ENCODE measurements at places on chromosomes 13 and 19.

DNA sequence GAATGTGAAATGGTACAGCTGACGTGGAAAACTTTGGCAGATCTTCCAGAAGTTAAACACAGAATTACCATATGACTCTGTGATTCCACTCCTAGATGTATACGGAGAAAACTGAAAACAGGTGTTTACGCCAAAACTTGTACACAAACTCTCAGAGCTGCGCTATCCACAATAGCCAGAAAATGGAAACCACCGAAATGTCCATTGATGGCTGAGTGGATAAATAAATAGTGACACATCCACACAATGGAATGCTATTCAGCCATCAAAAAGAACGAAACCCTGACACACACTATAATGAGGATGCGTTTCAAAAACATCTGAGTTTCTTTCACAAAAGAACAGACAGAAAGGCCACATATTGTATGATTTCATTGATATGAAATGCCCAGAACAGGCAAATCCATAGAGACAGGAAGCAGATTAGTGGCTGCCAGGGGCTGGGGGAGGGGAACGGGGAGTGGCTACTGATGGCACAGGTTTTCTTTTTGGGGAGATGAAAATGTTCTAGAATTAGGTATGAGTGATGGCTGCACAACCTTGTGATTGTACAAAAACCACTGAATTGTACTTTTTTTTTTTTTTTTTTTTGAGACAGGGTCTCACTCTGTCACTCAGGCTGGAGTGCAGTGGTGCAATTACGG, 33.0 kb downstream of the IL12RB1 start:
- no peak for DNase-seq

DNA sequence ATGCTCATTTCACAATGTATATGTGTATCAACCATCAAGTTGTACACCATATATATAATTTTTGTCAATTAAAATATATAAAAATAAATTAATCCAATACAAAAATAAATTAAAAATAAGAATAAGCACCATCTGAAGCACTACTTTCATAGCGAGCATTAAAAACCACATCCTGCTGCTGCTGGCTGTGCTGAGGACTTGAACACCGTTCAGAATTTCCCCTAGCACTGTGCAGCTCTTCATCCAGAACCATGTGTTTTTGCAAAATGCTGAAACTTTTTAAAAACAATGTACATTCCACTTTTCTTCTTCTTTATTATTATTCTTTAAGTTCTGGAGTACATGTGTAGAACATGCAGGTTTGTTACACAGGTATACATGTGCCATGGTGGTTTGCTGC, 40.0 kb upstream of the FOXO1 start:
- DNase-seq = no peak

GRCh38 chr19:12788682-12789097, 2.6 kb upstream of the JUNB start:
- DNase-seq = no peak

- peak; percentile 55 for DNase-seq
These were observed 1.5 kb upstream of the WDR18 start for GRCh38 chr19:982567-983170.

DNA sequence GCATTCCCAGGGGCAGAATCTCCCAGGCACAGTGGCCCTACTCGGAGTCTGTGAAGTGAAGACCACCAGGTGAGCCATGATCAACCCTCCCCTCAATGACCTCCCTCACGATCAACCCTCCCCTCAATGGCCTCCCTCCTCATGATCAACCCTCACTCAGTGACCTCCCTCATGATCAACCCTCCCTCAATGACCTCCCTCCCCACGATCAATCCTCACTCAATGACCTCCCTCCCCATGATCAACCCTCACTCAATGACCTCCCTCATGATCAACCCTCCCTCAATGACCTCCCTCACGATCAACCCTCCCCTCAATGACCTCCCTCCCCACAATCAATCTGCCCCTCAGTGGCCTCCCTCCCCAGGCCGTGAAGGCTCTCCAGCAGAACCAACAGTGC, 32.1 kb downstream of the SBNO2 start:
- DNase-seq = no peak

- no peak for DNase-seq
These were observed 39.3 kb downstream of the ESD start for GRCh38 chr13:46757640-46758039.

GRCh38 chr13:38664906-38665305, 22.0 kb upstream of the FREM2 start:
- no peak for DNase-seq

GRCh38 chr13:66117563-66117962, 1112.6 kb downstream of the PCDH9 start:
- no peak for DNase-seq

DNA sequence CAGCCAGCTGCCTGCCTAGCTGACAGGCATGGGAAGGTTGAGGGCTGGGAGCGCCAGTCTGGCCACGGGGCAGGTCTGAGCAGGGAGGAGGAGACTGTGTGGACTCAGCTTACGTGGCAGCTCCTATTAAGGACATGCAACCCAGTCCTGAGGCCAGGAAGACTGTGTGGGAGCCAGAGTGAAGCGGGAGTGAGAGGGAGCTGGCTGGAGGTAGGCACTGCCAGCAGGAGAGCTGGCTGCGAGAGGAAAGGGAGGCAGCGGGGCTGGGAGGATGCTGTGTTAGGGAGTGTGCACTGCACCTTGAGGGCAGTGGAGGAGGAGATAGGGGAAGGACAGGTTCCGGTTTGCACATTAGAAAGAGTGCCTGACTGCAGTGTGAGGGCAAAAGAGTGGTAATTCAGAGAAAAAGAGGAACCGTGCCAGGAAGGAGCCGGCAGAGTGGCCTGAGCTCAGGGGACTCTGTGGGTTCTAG, 99.2 kb downstream of the SLC7A1 start:
- DNase-seq = no peak

GRCh38 chr19:660793-661426, 2.1 kb downstream of the RNF126 start:
- DNase-seq = no peak

- DNase-seq = no peak
These were observed 29.8 kb upstream of the IL17D start for GRCh38 chr13:20673715-20674114.

GRCh38 chr13:75656425-75656989, 20.4 kb downstream of the LMO7 start:
- no peak for DNase-seq

- DNase-seq = no peak
These were observed 2861.0 kb downstream of the PCDH9 start for GRCh38 chr13:64369121-64369520.

- DNase-seq = no peak
These were observed 27.6 kb downstream of the EDNRB start for GRCh38 chr13:77891041-77891440.

GRCh38 chr13:27599845-27600553, 20.3 kb downstream of the LNX2 start:
- DNase-seq = no peak

- no peak for DNase-seq
These were observed 2.3 kb downstream of the COMP start for GRCh38 chr19:18788529-18789421.

GRCh38 chr13:73945871-73946270, 188.3 kb downstream of the KLF12 start:
- no peak for DNase-seq

- DNase-seq = no peak
These were observed 1.4 kb downstream of the BTBD2 start for GRCh38 chr19:2014131-2014571.

GRCh38 chr19:15284091-15284490, 48.2 kb downstream of the BRD4 start:
- DNase-seq = no peak
